CMK (cell line): ENCODE measurements at places on chromosomes 6 and 20.

DNA sequence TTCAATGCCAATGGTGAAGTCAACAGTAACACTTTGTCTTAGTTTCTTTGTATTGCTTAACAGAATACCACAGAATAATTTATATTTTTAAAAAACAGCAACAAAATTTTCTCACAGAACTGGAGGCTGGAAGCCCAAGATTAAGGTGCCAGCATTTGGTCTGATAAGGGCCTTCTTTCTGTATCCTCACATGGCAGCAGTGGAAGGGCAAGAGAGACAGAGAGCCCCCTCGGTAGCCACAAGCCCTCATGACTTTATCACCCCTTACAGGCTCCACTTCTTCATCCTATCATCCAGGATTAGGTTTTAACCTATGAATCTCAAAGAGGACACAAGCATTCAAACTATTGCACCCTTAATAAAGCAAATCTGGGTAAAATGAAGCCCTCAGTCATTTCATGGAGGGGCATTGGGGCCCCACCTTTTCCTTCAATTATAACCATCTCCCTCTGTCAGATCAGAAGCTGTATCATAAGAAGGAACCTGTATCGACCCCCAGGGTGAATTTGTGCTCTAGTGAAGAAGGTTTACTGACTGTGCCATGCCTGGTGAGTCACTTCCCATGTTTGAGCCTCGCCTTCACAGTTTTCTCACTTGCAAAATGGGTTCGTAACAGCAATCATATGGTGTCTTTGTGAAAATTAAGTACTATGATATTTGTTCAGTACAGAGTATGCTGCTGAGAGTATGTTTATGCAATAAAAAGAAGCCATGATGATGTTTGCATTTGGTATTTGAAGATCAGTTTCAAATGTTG lies 178.2 kb downstream of the LRFN2 start:
- DNase-seq: no peak

DNA sequence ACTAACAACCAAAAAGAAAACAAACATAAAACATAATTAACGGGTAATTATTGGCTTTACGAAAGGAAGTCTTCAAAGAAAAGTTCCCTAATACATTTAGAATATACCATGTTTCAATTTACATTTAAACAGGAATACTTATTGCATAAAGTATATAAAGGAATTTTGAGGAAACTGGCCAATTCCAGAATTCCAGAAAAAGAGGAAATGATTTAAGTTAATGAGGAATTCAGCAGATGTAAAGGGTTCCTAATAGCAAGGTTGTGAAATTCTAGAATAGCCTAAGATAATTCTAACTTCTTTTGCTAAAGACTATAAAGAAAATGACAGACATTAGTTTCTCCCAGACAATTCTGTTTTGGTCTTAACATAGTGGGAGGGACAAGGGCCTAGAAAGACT lies 35.0 kb downstream of the DTNBP1 start:
- DNase-seq: no peak

- DNase-seq: no peak
Observed at GRCh38 chr6:109182578-109182977, 87.3 kb downstream of the CEP57L1 start.

- no peak for DNase-seq
Observed at GRCh38 chr6:27138406-27138805, 109.1 kb upstream of the PRSS16 start.

GRCh38 chr20:43988867-43989266 lies 74.2 kb downstream of the TOX2 start:
- DNase-seq: no peak

GRCh38 chr20:42313704-42314103 lies 695.5 kb upstream of the CHD6 start:
- no peak for DNase-seq

GRCh38 chr6:139028215-139028657 lies 309 bp upstream of the ABRACL start:
- no peak for DNase-seq

DNA sequence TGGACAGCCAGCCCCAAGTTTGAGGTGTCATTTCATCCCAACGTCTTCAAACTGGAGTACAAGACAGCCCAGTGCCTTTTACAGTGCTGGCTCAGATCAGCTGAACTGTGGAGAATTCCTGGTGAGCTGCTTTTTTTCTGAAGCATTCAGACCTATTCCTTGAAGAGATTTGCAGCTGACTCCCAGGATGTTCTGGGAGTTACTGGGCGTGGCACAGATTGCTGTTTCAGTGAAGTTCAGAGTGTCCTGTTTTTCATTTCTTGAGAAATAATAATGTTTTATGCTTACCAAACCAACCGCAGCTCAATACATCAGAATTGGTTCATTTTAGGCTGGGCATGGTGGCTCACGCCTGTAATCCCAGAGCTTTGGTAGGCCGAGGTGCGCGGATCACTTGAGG lies 33.4 kb upstream of the SRPK1 start:
- DNase-seq: no peak

GRCh38 chr6:75856902-75857301 lies 107.9 kb downstream of the MYO6 start:
- DNase-seq: no peak

- DNase-seq: no peak
Observed at GRCh38 chr20:346640-347316, at the start of gene NRSN2. TSS of gene NRSN2 (plus strand) at chr20:347111. CDS start at chr20:349644, 2,533 bp downstream.

DNA sequence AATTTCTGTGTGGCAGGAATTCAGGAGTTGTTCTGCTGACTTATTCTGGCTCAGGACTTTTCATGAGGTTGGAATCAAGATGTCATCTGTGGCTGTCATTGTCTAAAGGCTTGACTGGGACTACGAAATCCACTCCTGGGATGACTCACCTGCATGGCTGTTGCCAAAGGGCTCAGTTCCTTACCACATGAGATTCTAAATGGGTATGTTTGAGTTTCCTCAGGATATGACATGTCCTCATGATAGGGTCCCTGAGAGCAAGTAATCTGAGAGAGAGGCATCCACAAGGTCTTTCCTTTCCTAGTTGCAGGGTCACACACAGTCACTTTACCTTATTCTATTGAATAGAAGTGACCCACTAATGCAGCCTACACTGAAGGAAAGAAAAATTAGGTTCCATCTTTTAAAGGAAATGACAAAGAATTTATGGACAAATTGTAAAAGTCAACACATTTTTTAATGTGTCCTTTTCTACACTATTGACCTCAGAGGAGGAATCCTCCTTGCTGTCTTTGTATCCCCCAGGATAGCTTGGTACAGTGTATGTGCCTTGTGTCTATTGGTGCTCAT lies 1025.0 kb upstream of the GJE1 start:
- no peak for DNase-seq

- no peak for DNase-seq
Observed at GRCh38 chr6:155301867-155302266, 12.4 kb downstream of the TFB1M start.

DNA sequence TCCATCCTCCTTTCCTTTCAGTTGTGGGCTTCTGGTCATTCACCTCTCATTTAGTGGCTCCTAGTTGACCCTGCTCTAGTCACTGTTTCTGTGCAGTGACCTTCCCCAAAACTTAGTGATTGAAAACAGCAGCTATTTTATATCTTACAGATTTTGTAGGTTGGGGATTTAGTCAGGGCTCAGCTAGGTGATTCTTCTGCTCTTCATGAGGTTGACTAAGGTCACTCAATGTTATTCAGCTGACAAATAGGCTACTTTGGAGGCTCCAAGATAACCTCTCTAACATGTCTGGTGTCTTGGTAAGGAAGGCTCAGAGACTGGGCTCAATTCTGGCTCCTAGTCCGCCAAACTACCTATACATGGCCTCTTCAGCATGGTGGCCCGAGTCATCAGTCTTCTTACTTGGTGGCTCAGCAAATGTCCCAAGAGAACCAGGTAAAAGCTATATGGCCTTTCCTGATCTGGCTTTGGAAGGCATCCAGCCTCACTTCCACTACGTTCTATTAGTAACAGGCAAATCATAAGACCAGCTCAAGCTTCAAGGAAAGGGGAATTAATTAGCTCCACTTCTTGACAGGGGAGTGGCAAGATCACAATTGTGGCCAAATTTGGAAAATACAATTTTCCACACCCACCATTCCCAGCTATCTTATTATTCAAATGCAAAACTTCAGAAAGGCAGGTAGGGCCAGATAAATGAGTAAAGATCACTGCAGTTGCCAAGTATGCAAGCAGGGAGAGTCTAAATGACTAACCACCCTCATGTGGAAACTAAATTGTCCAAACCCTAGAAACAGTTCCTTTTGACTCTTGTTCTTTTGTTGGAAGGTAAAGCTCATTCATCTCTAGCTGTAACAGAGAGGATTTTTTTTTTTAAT lies 50.5 kb upstream of the LTV1 start:
- DNase-seq: no peak

GRCh38 chr6:147161974-147162495 lies 42.2 kb upstream of the STXBP5 start:
- DNase-seq: peak; percentile 66

GRCh38 chr6:42162384-42162783 lies 10.8 kb upstream of the GUCA1A start:
- no peak for DNase-seq

DNA sequence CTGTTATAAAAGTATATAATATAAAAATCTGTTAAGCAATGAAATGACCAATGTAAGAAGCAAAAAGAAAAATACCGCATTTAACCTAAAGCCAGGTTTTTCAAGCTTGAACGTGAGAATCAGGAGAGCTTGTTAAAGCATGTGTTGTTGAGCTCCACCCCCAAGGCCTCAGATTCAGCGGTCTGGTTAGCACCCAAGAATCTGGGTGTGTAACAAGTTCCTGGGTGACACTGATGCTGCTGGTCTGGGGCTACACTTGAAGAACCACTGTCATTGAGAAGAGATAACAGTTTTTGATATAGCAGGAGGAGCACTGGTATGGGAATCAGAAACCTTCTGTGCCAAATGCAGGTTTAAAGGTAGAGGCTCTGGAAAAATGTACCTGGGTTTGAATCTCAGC lies 154.0 kb downstream of the ID4 start:
- DNase-seq: no peak

- no peak for DNase-seq
Observed at GRCh38 chr20:53425941-53426340, 167.7 kb downstream of the ZNF217 start.

DNA sequence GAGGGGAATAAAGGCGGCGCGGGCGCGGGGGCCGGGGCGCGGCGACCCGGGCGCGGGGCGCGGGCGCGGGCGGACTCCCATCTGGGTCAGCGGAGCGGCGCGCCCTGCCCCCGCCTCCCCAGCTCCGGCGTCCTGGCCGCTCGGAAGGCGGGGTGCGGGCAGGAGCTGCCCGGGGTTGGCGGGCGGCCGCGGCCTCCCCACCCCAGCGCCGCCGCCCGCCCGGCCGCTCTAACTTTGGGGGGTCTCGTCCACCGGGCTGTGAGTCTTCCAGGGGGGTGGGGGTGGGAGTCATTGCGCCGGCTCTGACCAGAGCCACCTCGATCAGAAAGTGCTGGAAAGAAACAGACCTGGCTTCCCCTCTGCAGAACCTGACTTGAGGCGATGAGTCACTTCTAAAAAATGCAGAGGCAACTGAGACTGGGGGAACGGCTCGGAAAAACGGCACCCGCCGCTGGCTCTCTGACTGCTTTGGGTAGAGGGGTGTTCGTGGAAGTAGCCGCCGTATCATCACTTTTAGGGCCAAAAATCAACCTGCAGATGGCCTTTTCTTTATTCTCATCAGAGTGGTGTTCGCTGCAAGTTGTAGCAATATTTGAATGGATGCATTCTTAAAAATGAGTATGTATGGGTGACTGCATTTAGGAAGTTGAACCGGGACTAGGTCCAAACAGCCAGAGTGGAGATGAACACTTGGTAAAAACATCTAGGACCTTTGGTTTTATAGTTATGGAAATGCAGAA lies 667 bp downstream of the CAP2 start:
- DNase-seq: no peak

DNA sequence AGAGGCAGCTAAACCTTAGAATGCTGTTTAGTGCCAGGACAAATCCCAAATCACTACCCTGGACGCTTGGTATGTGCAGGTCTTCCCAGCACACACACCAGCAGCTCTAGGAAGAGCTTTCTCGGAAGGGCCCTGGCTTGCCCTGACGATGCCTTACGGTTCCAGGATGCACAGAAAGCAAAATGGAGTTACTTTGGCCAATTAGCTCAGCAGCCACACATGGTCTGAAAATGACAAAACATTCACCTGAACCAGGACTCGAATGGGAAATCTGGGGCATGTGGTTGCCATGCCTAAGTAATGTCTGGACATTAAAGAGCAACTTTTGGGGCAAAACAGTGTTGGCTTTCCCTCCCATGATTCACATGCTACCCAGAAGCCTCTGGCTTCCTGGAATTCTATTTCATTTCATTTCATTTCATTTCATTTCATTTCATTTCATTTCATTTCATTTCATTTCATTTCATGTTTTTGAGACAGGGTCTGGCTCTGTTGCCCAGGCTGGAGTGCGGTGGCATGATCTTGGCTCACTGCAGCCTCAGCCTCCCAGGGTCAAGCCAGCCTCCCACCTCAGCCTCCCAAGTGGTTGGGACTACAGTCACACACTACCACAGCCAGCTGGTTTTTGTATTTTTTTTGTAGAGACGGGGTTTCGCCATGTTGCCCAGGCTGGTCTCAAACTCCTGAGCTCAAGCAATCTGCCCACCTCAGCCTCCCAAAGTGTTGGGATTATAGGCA lies 153.3 kb downstream of the ZDHHC14 start:
- DNase-seq: no peak

DNA sequence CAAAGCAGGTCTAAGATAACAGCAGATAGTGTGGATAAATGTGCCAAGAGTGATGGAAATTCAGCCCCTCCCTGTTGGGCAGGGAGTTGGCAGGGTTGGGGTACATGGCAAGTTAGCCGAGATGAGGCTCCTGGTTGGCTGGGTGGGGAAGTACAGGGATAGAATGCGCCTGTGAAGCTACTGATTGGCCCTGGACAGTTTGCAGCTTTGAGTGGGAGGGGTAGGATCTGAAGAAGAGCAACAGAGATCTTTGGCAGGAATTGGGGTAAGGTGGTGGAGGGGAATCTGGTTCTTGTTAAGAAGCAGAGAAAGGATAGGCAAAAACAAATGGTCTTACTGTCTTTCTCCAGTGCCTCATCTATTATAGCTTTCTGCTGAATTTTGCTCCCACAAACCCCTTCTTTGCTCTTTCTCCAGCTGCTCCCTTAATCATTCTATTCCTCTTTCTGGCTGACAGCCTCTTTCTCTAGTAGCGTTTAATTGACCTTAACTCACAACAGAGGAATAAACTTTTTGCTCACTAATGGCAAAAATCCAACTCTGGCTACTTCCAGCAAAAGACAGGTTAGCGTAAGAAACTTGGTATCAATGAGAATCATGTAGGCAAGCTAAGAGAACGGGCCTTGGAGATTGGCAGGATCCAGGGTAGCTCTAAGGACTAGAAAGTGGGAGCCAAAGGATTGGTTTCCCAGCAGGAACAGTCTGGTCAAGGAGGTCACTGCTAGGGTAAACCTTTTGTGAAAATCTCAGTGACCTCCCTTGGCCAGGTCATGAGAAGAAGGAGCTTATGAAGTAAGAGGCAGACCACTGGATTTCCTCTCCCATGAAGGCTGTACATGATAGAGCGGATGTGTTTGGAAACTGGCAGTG lies 86.3 kb upstream of the CARMIL1 start:
- no peak for DNase-seq

- no peak for DNase-seq
Observed at GRCh38 chr6:42419490-42420280, 32.0 kb downstream of the TRERF1 start.

- no peak for DNase-seq
Observed at GRCh38 chr6:87905101-87905641, 142.5 kb upstream of the SPACA1 start.

- no peak for DNase-seq
Observed at GRCh38 chr20:48703107-48703506, 124.7 kb downstream of the PREX1 start.

GRCh38 chr20:21739161-21739560 lies 33.7 kb downstream of the PAX1 start:
- no peak for DNase-seq
